ENCODE measurements at places on chromosomes 5 and 9.

DNA sequence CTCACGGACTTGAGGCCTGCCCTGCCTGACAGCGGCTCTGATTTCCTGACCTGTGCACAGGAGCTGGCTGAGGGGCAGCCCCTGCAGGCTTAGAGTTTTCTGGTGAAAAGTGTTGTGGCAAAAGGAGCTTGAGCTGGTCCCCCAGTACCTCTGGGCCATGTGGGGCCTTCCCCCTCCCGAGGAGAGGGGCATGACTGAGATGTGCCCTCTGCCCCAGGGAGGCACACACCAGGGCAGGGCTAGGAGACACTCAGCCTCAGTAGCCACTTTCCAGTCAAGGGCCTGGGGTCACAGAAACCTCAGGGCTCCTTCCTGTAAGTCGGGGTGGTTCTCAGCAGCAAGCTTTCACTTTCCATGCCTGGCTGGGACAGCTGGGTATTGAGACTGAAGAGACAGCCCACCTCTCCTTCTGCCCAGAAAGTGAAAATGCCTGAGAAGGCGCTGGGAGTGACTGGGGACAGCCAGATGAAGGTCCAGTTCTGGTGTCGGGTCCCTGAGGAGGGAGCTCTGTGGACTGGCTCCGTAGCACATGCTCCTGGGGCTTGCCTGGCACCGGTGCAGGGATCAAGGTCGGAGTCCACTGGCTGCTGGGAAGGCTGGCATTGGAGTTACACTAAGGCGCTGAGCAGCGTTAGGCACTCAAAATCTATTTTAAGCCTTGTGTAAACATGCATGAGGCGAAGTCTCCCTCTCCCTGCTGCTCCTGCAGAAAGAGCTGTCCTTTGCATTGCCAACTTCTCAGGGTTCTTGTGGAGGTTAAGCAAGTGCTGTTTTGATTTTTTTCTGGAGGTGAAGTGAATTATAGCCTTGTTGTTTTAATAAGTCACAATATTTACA lies 394.9 kb downstream of the GADD45G start:
- DNase-seq: peak; percentile 97

DNA sequence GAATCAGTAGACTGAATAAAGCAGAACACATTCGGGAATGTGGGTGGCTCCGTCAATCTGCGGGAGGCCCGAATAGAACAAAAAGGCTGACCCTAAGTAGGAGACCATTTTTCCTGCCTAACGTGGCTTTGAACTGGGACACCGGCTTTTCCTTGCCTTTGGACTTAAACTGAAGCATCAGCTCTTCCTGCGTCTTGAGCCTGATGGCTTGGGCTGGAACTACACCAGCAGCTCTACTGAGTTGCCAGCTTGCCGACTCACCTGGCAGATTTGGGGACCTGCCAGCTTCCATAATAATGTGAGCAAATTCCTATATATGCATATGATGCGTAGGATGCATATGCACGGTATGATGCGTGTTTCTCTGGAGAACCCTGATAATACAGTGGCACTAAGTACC lies 111.3 kb downstream of the DAPK1 start:
- DNase-seq: no peak

DNA sequence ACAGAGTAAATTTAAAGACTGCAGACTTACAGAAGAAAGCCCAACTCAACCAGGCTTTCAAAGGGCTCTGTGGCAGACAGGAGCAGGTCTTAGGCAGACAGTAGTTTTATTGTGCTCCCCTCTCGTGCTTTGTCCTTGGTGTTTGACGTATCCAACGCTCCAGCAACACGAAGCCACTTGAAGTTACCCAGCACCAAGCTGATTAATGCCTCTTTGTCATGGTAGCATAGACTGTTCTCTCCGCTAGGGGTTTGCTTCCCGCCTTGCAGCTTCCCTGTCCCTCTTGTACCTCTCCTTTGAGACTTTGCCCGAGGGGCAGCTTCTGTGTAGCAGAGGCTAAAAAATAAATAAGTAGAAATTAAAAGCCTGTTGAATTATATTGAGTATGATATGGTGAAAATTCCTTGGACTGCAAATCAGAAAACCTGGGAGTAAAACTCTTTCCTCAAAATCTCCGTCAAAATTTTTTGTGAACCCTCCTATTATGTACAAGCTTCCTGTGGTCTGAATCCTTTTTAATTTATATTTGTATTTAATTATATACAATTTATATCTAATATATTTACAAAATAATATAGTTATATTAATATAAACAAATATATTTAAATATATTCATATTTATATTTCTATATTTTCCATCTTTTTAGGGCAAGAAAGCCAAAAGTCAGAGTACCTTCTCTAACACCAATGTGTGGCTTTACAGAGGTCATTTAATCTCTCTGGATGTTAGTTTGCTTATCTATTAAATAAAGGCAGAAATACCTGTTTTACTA lies 405.4 kb downstream of the DMAC1 start:
- DNase-seq: peak; percentile 9

- no peak for DNase-seq
Measured at GRCh38 chr5:107558823-107559375, 111.8 kb downstream of the EFNA5 start.

- DNase-seq: peak; percentile 33
Measured at GRCh38 chr9:132288966-132289365, 65.8 kb downstream of the SETX start.

DNA sequence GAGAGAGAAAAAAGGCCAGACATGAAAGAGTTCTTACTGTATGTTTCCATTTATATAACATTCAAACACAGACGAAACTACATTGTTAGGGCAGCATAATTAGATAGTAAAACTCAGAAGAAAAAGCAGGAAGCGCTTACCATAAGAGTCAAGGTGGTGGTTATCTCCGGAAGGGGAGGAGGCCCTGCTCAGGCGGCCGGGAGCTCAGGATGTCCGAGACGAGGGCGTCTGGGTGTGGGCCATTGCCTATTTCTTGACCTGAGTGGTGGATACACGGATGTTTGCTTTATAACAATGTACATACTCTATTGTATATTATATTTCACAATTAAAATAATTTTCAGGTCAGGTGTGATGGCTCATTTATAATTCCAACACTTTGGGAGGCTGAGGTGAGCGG lies 80.9 kb upstream of the COL5A1 start:
- DNase-seq: no peak

- DNase-seq: no peak
Measured at GRCh38 chr9:134377976-134378375, 51.7 kb downstream of the RXRA start.

DNA sequence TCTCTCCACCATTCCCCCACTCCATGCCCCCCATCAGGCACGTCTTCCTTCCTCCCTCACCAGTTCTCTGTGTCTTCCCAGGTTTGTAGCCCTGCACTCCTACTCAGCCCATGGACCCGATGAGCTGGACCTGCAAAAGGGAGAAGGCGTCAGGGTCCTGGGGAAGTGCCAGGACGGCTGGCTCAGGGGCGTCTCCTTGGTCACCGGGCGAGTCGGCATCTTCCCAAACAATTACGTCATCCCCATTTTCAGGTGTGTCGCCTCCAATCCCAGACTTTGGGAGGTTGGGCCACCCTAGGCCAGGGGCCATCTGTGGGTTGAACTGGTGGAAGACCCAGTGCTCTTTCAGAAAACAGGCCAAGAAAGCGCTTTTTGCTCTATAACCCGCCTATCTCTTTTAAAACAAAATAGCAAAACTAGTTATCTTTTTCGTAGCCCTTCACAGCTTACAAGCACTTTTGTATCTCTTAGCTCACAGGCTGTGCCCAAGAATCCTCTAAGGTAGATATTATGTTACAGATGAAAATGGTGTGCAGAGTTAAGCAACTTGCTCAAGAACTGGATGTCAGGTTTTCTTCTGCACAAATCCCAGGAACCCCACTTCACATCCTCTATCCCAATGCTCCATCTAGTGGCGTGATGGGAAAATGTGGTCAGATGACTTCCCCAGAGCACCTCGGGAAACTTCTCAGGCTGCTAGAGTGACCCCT lies 56.2 kb downstream of the PLAC8L1 start:
- DNase-seq: peak; percentile 65

- no peak for DNase-seq
Measured at GRCh38 chr9:95058795-95059386, 258.6 kb downstream of the FANCC start.

GRCh38 chr9:125074976-125075375 lies 68.4 kb downstream of the SCAI start:
- DNase-seq: no peak

GRCh38 chr5:56700711-56701110 lies 114.6 kb upstream of the MAP3K1 start:
- DNase-seq: no peak

GRCh38 chr5:77550406-77550805 lies 58.3 kb upstream of the WDR41 start:
- DNase-seq: no peak

GRCh38 chr9:130149654-130150286 lies 22.4 kb upstream of the NCS1 start:
- no peak for DNase-seq

GRCh38 chr9:81993656-81994055 lies 5.1 kb downstream of the SPATA31D1 start:
- DNase-seq: no peak

- DNase-seq: peak; percentile 54
Measured at GRCh38 chr5:153081385-153081784, 409.1 kb upstream of the GRIA1 start.

DNA sequence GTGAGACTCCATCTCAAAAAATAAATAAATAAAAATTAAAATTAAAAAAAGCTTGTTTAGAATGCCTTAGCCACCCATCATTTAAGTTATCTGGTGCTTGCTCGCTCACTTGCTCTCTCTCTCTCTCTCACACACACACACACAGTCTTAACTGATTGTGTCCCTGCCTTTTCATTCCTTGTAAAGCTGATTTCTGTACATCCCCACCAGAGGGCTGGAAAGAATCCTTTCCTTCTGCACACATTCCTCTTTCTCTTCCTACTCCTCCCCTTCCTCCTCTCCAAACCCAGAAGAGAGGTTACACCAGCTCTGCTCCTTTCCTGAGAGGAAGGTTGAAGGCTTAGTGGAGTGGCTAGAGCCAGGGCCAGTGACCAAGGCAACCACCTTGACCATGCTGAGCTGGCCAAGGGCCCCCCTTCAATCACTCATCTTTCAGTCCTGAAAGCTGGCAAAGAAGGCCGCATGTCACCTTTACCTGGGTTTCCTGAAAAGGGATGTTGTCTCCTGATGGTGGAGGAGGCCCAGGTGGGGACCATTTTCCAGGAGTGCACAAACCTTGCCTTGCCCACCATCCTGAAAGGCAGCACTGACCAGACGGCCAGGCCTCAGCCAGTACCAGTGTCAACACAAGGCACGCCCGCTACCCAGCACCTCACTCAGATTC lies 25.6 kb downstream of the STK10 start:
- DNase-seq: no peak

- no peak for DNase-seq
Measured at GRCh38 chr5:42648915-42649314, 107.7 kb upstream of the CCDC152 start.

GRCh38 chr5:73151766-73152410 lies 21.1 kb upstream of the TMEM174 start:
- no peak for DNase-seq

- no peak for DNase-seq
Measured at GRCh38 chr5:71587766-71588532, 809 bp downstream of the MCCC2 start.

- no peak for DNase-seq
Measured at GRCh38 chr5:570446-570845, 41.7 kb upstream of the CEP72 start.

DNA sequence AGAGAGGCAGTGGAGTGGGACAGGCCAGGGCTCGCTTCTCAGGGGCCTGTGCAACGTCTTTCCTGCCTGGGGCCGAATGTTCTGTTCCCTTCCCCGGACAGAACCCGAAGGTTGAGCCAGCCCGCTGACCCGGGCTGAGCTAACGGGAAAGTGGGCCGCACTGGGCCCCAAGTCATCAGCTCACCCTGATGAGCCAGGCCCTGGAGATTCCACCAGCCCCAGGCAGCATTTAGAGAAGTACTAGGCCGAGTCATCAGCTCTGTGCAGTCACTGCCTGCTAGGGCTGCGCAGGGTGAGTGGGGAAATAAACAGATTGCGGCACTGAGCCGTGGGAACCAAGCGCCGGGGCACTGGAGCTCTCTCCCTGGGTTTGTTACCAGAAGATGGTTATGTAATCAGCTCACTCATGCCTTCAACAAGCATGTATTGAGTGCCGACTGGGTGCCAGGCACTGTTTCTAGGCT lies 29.1 kb upstream of the DUSP1 start:
- no peak for DNase-seq
